ENCODE measurements at places on chromosomes 1 and 21.

DNA sequence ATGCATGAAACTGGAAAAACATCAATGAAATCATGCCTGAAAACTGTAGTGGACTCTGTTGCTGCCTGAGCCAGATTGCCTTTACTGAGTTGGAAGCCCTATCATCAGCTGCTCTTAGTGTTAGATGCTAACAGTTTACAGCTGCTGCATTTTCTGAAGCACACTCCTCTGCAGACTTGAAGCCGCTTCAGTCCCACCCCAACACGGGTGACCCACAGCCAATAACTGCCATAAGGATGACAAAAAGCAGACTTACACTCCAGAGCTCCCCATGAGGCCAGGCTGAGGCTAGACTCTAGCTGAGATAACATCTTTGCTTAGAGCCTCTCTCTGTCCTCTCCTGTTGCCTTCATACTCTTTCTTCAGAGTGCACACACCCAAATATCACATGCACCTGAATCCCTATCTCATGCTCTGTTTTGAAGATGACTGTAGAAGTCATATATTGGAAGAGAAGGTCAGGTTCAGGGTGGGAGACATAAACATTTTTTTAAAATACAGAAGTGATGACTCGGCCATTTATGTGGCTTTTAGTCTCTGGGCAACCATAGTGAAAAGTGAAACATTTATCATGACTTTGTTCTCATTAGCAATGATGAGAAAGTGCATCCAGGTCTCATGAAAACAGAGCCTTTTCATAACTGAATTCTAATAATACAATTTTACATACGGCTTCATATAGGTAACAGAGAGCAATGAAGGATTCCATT is 161.0 kb downstream of the KCNK2 start:
- no peak for DNase-seq

GRCh38 chr1:36172983-36173382 is 17.0 kb downstream of the MAP7D1 start:
- DNase-seq = no peak

GRCh38 chr1:63821091-63822005 is 47.5 kb downstream of the ROR1 start:
- no peak for DNase-seq

- no peak for DNase-seq
Observed at GRCh38 chr1:41950820-41951219, 32.1 kb upstream of the HIVEP3 start.

DNA sequence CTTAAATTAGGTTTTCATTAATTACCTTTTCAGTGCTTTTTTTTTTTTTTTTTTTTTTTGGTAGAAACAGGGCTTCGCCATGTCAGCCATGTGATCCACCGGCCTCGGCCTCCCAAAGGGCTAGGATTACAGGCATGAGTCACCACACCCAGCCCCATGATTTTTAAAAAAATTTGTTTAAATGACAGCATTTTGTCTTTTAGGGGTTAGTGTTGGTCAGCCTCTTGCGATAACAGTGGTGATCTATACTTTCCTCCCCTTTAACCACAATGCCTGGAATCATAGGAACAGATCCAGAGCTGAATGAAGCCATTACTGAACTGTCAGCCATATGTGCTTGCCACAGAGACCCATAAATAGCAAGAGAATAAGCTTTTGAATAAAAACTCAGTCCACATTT is 73.9 kb downstream of the CACHD1 start:
- DNase-seq = no peak

DNA sequence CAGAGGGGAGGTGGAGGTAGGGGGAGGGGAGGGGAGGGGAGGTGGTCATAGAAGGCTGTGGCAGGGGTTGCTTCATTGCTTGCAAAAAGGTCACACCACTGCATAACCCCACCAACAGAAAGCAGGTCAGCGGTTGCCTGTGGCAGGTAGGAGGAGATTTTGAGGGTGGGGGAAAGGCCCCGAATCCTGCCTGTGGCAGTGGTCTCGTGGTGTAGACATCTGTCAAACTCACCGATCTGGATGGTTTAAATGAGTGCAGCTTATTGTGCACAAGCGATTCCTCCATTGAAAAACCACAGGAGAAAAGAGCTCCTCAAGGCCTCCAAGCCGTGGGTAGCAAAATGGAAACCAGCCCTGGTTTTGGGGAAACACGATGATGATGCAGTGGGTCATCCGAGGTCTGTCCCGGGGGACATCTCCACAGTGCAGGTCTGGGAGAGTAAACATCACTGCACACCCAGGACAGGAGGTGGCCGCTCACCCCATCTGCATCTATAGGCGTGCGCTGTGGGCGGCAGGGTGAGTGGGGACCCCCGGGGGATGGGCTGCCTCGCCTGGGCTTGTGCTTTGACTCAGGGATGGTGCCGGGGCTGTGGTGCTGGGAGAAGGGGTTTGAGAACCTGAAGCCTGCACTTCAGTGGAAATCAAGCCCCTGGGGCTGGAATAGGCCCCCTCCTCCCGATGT is 112.3 kb downstream of the CRYAA start:
- no peak for DNase-seq

GRCh38 chr21:45538381-45539045 is 3.7 kb downstream of the SLC19A1 start:
- no peak for DNase-seq
